ENCODE measurements at places on chromosomes 3 and 15.

DNA sequence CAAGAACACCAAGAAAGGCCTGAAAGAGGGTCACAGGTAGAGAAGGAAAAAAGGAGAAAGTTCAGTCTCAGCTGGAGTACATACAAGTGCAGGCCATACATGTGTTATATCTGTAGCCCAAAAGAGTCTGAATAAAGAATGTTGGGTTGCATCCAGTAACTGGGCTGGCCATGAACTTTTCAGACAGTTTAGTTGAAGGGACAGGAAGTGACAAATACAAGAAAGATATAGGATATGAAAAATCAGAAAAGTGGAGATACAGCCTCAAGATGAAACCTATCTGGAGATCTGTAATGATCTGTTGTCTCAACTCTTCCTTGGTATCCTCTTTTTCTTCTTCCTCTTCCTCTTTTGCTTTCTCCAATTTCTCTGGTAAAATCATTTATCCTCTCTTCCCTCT, 671.7 kb downstream of the MECOM start:
- no peak for DNase-seq

GRCh38 chr3:59286791-59287531, 237.1 kb upstream of the CFAP20DC start:
- peak; percentile 76 for DNase-seq

- DNase-seq = no peak
These were observed 55.1 kb downstream of the CD47 start for GRCh38 chr3:108035751-108036150.

- no peak for DNase-seq
These were observed 7.3 kb upstream of the TNFSF10 start for GRCh38 chr3:172530566-172530965.

DNA sequence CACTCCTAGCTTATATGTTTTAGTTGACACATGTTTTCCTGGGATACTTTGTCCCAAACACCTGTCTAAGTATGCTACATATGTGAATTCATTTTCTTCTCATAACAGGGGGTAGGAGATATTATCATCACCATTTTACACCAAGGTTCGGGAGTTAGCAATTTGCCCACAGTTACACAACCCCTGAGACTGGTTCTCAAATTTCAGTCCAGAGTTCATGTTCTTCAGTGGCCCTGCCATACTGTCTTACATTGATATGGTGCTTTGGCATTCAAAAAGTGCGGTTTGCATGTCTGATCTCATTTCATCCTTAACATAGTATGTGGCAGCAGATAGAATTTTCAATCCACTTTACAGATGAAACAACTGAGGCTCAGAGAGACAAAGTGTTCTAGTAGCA, 38.4 kb downstream of the ROBO2 start:
- no peak for DNase-seq

- no peak for DNase-seq
These were observed 25.2 kb downstream of the ST8SIA2 start for GRCh38 chr15:92418864-92419263.
